ENCODE measurements at places on chromosomes 2 and 18. TPM values are rescaled to one million over a fixed set of nuclear protein-coding genes. Genes with fewer than 3 reads are reported as not detected.

- no peak for DNase-seq
Measured at GRCh38 chr2:185978634-185979407, 240.2 kb downstream of the FSIP2 start.

- no peak for DNase-seq
Measured at GRCh38 chr2:122136056-122136455, 380.6 kb downstream of the TSN start.

The CPO gene
- 0.31 TPM for total RNA-seq

The CNGA3 gene
- not detected for total RNA-seq

The SIX2 gene
- 0.42 TPM for total RNA-seq

GRCh38 chr2:119240311-119241204 lies 16.9 kb downstream of the STEAP3 start:
- peak; percentile 90 for DNase-seq

DNA sequence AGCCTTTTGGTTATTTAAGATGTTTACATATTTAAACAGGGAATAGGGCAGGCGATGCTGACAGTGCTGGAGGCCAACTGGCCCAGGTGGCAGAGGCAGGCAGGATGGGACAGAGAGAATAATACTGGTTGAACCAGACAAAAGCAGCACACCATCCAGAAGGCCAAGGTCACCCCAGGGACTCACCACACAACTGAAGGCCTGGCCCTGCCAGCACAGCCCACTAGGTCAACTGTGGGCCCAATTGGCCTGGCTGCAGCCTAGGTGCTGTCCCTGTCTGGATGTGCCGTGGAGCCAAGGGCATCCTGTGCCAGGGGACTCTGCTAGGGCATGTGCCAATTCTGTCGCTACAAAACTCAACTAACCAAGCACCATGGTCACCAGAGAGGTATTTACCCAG lies 69.2 kb downstream of the RNF152 start:
- no peak for DNase-seq

DNA sequence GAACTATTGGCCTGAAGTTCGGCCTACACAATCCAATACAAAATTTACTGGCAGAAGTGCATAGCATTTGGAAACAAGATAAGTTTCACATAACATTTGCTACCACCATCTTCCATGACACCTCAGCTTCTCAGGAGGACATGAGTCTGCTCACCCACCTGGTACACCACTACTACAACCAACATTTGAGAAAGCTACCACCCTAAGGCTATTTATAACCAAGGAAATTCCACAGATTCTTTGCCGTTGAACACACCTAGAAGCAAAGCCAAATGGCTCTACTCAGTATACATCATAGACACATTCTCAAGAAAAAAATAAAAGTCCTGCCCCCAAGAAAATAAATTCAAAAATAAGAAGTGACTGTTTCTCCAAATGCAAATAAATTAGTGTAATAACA lies 145.3 kb downstream of the SPAG16 start:
- no peak for DNase-seq

DNA sequence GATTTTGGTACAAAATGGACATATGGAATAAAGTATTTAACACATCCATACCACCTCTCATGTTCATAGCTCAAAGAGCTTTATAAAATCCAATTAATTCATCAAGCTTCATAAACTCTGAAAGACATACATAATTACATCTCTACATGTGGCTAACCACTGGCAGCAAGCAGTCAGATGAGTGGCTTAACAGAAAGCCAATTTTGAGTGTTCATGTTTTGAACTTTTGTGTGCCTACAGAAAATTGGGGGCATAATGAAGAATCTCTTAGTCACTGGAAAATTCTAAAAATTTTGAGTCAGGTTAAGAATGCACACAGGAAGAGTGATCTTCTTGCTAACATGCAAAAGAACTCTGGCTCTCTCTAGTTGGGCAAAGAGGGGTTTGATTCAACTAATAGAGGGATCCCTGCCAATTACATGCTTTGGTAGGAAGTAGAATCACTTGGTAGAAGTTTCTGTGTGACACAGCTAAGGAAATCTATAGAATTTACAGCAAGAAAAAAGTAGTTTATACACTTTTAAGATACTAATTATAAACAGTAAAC lies 287.4 kb downstream of the NOL4 start:
- no peak for DNase-seq

The NEU2 gene
- total RNA-seq: not detected

- no peak for DNase-seq
Measured at GRCh38 chr2:238597638-238598528, 171.2 kb downstream of the ASB1 start.

- DNase-seq: no peak
Measured at GRCh38 chr18:48973731-48974130, 23.0 kb upstream of the SMAD7 start.

- DNase-seq: no peak
Measured at GRCh38 chr2:238703053-238703415, 144.9 kb upstream of the TWIST2 start.

The HOXD10 gene
- not detected for total RNA-seq

- DNase-seq: peak; percentile 50
Measured at GRCh38 chr2:229270551-229271410, at the start of gene PID1. TSS of gene PID1 (minus strand) at chr2:229271287. CDS start at chr2:229271043, 244 bp downstream.

The TMEM17 gene
- 2.9 TPM for total RNA-seq

- no peak for DNase-seq
Measured at GRCh38 chr2:70091816-70092215, 4.5 kb downstream of the PCBP1 start.

DNA sequence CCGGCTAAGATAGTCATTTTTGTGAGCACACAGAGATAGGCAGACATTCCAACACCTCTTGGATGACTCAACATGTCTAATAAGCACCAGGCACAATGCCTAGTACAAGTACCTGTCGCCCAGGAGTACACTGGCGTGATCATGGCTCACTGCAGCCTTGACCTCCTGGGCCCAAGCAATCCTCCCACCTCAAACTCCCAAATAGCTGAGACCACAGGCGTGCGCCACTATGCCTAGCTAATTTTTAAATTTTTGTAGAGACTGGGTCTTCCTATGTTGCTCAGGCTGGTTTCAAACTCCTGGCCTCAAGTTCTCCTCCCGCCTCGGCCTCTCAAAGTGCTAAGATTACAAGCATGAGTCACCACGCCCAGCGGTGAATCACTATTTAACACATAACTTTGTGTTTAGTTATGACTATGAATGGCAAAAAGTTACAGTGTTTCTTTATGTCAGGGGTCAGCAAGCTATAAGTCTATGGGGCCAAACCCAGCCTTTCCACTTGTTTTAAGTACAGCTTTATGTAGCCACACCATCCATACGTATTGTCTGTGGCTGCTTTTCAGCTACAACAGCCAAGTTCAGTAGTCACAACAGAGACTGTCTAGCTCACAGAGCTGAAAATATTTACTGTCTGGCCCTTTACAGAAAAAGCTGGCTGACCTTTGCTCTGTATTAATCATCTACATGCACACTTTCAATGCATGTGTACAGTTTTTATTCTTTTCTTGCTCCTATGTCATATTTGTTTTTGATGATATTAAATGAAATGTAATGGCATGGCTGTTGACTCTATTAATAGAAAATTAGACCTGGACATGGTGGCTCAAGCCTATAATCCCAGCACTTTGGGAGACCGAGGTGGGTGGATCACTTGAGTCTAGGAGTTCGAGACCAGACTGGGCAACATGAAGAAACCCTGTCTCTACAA lies 18.7 kb downstream of the ORC2 start:
- DNase-seq: no peak

- DNase-seq: no peak
Measured at GRCh38 chr2:164565359-164565758, 55.9 kb downstream of the GRB14 start.

The GPAT2 gene
- total RNA-seq: 1.8 TPM

The AQP12B gene
- total RNA-seq: not detected

DNA sequence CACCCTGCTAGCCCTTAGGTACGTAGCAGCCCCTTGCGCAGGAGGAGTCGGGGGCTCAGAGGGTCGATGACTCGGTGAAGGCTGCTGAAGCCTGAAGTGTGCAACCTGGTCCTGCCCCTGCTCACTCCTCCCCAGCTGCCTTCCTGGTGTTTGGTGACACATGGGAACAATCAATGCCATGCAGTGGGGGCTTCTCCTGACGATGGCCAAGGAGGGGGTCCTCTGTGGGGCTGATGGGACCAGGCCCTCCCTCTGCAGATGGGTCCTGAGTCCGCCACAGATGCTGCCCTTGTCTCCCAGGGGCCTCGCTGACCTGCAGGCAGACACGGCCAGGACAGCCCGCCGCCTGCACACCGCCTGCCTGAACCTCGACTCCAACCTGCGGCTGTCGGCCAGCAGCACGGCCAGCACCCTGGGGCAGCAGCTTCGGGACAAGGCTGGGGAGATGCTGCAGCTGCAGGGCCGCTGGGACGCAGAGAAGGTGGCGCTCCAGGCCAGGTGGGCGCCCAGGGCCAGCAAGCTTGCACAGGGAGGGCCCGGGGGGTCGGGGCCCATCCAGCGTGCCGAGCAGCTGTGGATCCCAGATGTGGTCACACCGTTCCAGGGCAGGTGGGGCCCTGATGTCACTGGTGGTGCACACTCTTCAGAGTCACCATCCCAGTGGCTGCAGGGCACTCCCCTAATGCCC lies 24.6 kb downstream of the CROCC2 start:
- DNase-seq: no peak

DNA sequence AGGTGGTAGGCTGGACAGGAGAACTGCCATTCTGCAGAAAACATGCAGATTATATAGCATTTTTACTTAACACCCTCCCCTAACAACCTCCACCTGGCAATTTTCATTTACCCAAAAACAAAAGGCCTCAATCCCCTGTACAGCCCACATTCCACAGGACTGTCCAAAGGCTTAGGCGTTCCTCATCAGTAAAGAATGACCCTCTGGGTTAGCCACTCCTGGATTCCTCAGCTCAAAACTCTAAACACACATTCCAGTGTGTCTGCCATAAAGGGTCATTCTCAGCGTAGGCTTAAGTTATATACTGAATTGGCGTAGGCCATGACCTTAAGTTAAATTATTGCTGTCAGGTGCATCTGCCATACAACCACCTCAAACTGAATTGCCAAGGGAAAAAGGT lies 261.8 kb upstream of the CHAC2 start:
- DNase-seq: no peak

The RTP5 gene
- not detected for total RNA-seq

- DNase-seq: no peak
Measured at GRCh38 chr18:22828171-22828570, 105.0 kb upstream of the RBBP8 start.

The TRIM54 gene
- 101 TPM for total RNA-seq

GRCh38 chr2:37070931-37071330 lies 13.2 kb downstream of the HEATR5B start:
- DNase-seq: no peak

GRCh38 chr2:51410331-51410730 lies 378.4 kb upstream of the NRXN1 start:
- DNase-seq: no peak

GRCh38 chr2:158718196-158718585 lies 76.9 kb upstream of the DAPL1 start:
- no peak for DNase-seq

DNA sequence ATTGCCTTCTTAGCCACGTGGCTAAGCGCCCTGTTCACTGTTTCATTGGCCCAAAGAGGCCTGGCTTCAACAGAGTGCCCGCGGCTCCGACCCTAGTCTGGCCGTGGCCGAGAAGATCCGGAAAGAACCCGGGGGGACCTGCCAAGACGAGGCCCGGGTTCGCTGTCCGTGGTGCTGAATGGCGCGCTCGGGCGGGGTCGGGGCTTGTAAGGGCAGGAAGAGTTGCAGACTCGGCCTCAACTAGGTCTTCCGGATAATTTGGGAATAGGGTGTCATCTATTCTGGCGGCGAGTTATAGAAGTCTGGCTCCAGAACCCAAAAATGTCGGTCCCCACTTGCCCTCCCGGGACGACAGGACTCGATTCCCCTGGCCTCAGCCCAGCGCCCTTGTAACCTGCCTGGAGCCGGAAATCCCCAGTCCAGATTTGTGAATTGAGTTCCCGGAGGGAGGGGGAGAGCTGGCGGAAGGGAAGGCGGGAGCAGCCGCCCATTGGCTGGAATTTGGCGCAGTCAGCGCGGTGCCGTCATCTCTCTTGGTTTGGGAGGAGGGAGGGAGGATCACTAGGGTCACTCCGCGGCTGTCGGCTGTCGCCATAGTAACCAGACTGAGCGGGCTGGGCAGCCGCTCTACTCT lies 3.5 kb downstream of the CDK5R2 start:
- DNase-seq: peak; percentile 89

DNA sequence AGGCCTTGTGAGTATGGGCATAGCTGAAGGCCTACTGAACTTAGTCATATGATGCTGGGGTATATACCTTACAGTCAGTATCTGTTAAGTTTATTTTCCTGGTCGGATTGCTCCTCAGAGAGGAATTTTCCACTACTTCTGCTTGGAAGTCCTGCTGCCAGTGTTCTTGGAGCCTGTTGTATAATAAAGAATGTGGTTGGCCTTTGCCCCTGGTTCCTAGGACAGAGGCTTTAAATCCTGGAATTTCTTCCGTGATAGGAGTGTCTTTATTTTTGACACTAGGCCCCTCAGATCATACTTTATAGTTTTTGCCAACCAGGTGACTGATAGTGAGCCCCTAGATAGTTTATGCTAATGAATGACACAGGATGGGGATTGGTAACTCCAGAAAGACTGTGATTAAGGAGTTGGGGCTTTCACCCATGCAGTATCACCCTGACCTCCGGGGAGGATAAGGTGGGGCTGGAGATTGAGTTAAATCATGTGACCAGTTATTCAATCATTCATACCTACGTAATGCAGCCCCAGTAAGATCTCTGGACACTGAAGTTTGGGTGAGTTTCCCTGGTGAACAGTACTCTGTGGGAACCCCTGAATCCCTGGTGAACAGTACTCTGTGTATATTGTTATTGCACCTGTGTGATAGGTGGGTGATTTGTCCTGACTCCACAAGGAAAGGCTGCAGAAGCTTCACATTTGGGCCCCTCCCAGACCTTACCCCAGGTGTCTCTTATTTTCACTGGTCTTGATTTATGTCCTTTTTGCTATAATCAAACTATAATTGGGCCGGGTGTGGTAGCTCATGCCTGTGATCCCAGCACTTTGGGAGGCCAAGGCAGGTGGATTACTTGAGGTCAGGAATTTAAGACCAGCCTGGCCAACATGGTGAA lies 56.9 kb downstream of the COMMD1 start:
- no peak for DNase-seq

- DNase-seq: no peak
Measured at GRCh38 chr2:133720429-133720828, 152.2 kb upstream of the NCKAP5 start.

The IL1RN gene
- total RNA-seq: 0.45 TPM

DNA sequence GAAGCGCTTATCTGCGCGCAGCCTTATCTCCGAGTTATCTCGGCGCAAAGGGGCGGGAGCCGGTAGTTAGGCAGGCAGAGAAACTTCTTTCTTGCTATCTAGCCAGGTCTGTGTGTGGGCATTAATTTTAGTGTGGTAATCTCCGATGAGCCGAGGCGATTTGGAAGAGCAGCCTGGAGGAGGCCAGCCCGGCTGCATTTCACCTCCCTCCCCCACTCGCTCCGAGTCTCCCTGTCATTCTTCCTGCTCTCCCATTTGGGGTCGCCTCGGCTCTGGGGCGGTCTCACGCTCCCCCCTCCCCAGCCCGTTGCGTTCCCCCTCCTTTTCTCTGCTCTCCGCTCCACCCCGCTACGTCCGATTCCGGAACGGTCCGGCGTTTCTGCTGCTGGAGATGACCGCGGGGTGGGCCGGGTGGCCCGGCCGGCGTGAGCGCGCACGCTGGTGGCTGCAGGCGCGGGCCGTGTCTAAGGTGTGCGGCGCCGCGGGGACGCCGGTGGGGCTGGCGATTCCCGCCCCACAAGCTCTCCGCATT lies 566 bp downstream of the GATA6 start:
- DNase-seq: peak; percentile 55

The SPAST gene
- 8.1 TPM for total RNA-seq
